ENCODE measurements at places on chromosomes 11 and 22. TPM values are rescaled to one million over a fixed set of nuclear protein-coding genes. Genes with fewer than 3 reads are reported as not detected.
A peak's percentile ranks its signal among the peaks of the same experiment; 100 is the strongest.

- DNase-seq, result peak; percentile 67
These were observed 4.4 kb upstream of the MISFA start for GRCh38 chr11:18594999-18595749.

GDPD5 gene
- polyA plus RNA-seq, result 7.7 TPM

- DNase-seq, result no peak
These were observed 76.6 kb upstream of the NARS2 start for GRCh38 chr11:78651136-78651775.

DNA sequence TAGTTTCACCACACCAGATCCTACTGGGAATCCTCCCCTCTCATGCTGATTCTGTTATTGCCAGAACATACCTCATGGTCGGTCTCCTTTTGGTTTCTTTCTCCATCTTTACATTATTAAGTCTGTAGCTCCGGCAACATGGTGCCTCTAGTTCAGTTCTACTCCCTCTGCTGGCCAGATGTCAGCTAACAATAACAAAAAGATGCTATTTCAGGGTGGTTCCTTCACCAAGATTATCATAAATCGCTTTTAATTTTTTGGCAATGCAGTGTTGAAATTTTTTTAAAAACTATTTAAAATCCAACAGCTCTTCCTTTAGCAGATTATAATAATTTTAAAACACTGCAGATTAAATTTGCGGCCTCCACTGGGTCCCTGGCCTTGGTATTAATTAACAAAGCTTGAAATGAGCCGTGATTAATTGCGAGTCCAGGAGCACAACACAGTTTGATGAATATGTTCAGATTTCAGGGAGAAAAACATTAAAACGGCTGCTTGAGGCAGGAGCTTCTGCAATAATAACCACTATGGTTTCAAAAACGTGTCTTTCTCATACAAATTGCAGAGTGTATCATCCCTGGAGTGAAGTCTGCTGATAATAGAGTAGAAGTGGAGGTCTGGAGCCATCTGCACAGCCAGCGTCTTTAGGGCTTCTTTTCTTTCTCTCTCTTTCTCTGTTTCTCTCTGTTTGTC is 492.9 kb upstream of the KIRREL3 start:
- no peak for DNase-seq

DNA sequence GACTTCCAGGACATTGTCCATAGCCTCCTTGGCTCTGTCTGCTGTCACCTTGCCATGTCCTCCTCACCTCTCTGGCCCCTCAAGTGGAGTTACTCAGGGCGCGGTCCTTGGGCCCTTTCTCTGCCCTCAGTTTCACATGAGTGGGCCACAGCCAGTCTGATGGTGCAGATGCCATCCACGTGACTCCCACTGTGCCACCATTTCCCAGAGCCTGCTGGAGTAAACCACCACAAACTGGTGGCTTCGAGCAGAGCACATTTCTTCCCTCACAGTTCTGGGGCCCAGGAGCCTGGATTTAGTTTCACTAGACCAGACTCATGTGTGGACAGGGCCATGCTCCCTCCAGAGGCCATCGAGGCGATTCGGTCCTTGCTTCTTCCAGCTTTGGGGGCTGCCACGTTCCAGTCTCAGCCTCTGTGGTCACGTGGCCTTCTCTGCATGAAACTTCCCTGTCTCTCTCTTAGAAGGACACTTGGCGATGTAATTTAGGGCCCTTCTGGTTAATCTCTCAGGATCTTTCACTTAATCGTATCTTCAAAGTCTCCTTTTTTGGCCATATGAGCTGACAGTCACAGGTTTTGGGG is 14.6 kb downstream of the SMARCB1 start:
- DNase-seq, result no peak

DNA sequence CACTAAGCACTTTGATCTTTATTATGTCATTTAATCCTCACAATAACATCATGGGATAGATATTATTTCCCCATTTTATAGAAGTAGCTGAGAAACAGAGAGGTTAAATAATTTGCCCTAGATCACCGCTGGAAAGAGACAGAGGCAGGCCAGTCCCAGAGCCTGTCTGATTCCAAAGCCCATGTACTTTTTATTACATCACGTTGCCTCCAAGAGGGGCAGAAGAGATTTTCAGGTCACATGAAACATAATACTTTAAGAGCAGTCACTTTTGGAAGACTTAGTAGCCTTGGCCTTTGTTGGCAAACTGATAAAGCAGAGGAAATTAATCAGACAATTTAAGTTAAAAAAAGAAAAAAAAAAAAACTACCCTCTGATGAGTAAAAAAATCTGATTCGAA is 200.2 kb upstream of the ARHGAP20 start:
- DNase-seq, result no peak

SLN gene
- polyA plus RNA-seq, result not detected

OR51E2 gene
- not detected for polyA plus RNA-seq

- no peak for DNase-seq
These were observed 6.7 kb upstream of the SORL1-AS1 start for GRCh38 chr11:121459413-121460017.

DCHS1 gene
- polyA plus RNA-seq, result 7.3 TPM

- no peak for DNase-seq
These were observed 8.9 kb upstream of the CHKA start for GRCh38 chr11:68130121-68130520.

DNA sequence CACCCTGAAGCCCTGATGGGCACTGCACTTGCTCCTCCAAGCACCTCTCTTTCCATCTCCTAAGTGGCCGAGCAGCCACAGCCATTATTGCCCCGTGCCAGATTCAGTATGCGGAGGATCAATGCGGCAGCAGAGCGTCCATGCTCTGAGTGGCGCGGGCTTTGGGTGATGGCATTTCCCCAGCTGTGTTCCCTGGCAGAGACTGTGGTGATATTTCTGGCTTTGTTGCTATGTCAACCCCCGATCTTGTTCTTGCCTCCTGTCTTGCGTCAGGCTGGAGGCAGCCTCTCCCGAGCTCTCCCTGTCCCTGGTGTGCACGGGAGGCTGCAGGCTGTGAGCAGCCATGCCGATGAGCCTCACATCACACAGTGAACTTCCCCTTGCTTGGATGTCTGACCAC is 1018.6 kb downstream of the TBC1D22A start:
- no peak for DNase-seq

C11orf86 gene
- 0.15 TPM for polyA plus RNA-seq

PDE2A gene
- 0.64 TPM for polyA plus RNA-seq

- DNase-seq, result no peak
These were observed 21.7 kb downstream of the KIRREL3 start for GRCh38 chr11:126978911-126979310.

NXPE2 gene
- 0.06 TPM for polyA plus RNA-seq

DNA sequence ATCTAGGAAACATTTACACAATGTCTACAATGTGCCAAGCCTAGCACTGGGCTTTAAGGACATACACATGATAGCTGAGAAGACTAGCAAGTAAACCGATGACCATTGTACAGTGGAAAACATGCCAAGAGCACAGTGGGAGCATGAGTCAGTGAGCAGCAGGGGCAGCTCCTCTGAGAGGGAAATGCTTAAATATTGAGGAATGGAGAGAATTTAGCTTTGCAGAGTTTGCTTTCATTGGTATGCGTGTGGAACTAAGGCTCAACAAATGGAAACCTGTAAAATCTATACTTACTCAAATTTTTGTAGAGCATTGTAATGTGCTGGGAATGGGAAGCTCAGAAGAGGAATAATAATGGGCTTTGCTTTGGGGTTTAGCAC is 282.3 kb downstream of the ST3GAL4 start:
- DNase-seq, result peak; percentile 95

GRCh38 chr22:35357883-35358621 is 22.8 kb upstream of the HMOX1 start:
- DNase-seq, result no peak

- DNase-seq, result no peak
These were observed 8.5 kb upstream of the TMPRSS4 start for GRCh38 chr11:118068206-118068944.

DNA sequence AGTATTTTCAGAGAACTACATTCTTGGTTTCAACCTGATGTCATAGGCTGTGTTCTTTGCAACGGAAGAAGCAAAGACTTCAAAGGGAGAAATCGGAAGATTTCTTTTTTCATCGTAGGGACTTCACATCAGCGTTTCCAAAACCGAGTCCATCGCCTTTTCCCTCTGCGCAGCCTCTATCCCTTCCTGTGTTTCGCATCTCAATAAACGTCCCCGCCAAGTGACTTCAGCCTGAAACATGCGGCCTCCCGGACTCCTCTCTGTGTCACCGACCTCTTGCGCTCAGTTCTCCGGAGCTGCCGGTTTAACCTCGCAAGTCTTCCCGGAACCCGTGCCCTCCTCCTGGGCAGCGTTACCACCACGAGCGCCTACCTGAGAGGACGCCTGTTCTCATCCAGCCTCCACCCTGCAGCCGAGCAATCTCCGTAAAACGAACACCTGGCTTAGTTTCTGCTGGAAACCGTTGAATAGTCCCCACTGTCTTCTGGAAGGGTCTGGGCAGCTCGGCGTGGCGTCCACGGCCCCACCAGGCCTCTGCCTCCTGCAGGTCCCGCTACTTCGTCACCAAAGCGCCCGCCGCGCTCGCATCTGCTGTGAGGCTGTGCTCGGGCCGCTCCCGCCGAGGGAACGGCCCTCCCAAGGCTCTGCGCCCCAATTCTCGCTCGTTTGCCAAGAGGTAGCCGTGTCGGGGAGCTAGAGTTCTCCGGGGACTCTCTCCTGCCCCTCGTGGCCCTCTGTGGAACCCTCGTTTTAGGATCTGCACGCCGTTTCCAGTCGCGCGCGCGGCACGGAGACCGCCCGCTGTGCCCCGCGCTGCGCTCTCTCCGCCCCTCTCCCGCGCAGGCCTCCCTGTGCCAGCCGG is at the start of gene GLB1L3:
Gene GLB1L3, plus strand, starts transcription at position 846 of the 862 bp plus-strand sequence. CDS start 362 bp downstream, outside the sequence.
- no peak for DNase-seq

FOLR3 gene
- 0.85 TPM for polyA plus RNA-seq

- no peak for DNase-seq
These were observed 13.5 kb downstream of the MCAT start for GRCh38 chr22:43129426-43130425.

DNA sequence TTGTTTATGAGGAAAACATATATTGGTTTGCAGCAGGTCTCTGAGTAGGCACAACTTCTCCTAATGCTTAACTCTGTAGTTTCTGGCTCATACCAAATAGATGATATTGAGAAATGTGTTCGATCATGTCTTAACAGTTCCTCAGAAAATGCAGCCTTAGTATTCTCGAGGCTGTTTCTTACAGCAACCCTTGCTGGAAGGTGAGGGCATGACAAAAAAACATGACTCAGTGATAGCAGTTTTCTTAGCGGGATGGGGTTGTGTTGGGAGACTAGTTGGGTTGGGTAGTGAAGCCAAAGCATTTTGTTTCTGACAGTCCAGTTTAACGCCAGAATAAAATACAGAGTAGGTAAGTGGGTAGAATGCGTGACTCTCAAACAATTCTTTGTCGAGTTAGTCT is 94.7 kb upstream of the PARVA start:
- no peak for DNase-seq

MS4A3 gene
- not detected for polyA plus RNA-seq

PNPLA5 gene
- polyA plus RNA-seq, result not detected

SCGB1D1 gene
- not detected for polyA plus RNA-seq

DNA sequence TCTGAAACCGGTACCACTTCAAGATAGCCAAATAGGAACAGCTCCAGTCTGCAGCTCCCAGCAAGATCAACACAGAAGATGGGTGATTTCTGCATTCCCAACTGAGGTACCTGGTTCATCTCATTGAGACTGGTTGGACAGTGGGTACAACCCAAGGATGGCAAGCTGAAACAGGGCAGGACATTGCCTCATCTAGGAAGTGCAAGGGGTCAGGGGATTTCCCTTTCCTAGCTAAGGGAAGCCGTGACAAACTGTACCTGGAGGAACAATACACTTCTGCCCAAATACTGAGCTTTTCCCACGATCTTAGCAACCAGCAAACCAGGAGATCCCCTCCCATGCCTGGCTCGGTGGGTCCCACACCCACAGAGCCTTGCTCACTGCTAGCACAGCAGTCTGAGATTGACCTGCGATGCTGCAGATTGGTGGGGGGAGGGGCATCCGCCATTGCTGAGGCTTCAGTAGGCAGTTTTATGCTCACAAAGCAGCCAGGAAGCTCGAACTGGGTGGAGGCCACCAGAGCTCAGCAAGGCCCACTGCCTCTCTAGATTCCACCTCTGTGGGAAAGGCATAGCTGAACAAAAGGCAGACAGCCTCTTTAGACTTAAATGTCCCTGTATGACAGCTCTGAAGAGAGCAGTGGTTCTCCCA is 59.9 kb upstream of the C11orf58 start:
- DNase-seq, result no peak

STK33 gene
- polyA plus RNA-seq, result 3.0 TPM

DNA sequence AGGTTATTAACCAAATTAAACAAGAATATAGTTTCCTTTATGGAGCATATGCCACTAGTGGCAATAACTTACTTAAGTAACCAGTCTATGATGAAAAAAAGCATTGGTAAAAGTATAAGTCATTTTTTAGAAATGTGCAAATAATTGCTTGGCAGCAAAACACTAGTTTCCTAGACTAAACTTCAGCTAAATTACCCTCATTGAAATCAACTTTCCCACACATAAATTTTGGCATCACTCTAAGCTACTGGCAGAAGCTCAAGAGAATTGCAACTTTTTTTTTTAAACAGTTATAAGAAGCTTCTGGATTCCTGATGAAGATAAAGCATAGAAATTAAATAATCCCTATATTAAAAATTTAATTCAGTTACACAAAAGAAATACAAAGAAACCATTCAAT is 12.5 kb downstream of the CCDC34 start:
- no peak for DNase-seq

DNA sequence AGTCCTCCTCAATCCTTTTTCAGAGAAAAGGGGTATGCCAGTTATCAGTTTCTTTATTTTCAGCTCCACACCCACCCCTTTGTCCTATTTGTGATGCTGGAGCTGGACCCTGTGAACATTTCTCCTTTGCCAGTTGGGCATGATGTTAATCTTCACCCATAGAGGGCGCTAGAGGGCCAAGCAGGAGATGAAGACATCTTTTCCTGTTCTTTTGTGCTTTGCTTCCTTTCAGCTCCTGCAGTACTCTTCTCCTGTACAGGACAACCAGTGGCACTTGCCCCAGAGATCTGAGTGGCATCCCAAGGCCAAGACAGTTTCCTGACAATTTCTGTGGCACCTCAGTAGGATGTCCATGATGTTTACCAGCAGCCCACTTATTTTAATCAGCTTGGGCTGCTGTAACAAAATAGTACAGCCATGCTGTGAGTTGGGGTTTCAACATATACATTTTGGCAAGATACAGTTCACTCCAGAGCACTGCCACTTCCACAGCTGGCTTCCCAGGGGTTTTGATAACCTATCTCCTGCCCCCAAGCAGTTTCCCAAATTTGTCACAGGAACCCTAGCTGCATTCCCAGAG is 4.6 kb downstream of the SAA2 start:
- peak; percentile 16 for DNase-seq

DNA sequence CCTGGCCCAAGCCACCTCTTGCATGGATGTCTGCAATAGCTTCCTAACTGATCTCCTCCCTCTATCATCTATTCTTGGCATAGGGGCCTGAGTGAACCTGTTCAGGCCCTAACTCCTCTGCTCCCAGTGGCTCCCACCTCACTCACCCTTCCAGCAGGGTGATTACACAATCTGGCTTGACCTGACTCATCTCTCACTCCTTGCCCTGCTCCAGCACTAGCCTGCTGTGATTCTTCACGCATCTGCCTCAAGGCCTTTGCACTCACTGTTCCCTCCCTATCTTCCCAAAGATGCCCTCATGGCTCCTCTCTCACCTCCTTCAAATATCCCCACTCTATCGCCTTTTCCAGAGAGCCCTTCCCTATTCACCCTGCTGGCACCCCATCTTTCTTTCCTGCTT is 10.5 kb downstream of the SCN4B start:
- no peak for DNase-seq

GRCh38 chr11:112795142-112795815 is 165.9 kb upstream of the NCAM1 start:
- DNase-seq, result no peak

Measured in BJ (cell line).